NCI-H1048 (cell line): ENCODE measurements at places on chromosomes 12 and 14.

DNA sequence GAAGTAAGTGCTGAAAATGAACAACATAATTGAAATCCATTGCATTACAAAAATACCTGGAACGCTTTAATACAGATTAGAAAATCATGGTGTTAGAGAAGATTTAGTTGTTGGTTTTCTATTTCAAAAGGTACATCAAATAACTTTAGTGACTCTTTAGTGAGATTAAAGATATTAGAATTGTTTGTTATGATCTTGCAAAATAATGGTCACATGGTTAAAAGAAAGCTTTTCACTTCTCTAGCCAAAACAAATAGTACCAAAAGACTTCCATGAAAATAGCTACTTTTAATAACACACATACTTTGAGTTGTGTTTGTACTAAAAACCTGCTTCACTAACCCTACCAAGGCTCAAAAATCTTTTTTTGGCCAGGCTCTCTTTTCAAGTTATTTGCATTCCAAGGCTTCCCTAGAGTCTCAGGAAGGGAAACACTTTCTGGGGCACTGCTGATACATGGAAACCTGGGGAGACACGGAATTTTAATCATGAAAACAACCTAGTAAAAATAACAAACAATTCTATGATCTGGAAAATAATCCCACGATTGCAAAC, at the start of gene SLCO1A2:
Gene SLCO1A2 (minus strand): TSS at position 147 of the 555 bp plus-strand sequence. CDS start 270 bp downstream, outside the sequence.
- DNase-seq = no peak

- DNase-seq = no peak
Measured at GRCh38 chr14:54974788-54975414, 52.0 kb downstream of the WDHD1 start.

DNA sequence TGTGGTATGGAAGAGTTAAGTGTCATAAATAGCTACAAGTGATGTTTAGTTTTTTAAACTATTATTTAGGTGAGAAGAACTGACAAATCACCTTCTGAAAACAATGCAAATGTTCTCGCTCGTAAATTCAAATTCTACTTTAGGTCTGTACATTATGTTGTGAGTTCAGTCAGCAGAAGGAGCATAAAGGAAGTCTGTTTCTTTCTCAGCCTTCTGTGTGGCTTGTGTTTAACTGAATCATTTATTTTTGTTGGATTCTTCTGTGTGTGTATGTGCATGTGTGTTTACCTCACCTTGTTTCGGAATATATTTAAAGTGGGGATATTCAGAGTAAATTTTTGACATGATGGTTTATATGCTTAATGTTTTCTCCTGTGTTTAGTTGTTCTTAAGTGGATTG, 285.9 kb downstream of the TMTC2 start:
- DNase-seq = no peak

DNA sequence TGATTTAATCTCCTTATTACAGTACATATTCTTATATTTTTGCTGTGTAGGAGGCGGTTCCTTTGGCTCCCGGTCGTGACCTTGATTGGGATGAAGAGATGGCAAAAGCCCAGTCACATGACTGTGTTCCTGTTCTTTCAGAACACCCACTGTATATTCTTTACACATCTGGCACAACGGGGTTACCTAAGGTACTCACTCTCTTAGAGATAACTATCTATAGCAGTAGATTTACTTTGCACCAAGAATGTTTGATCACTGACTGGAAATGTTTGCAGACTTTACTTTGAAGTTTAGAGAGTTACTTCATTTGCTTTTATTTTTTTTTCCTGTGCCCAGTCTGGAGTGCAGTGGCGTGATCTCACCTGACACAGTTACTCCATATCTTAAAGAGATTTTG, 65.2 kb downstream of the ACSS3 start:
- no peak for DNase-seq

GRCh38 chr12:72075891-72076557, 137.4 kb downstream of the TPH2 start:
- DNase-seq = no peak

- no peak for DNase-seq
Measured at GRCh38 chr12:24909667-24910066, 39.2 kb downstream of the BCAT1 start.

- no peak for DNase-seq
Measured at GRCh38 chr14:104562606-104563005, 17.0 kb upstream of the C14orf180 start.

- no peak for DNase-seq
Measured at GRCh38 chr12:97184127-97184773, 277.2 kb downstream of the NEDD1 start.

GRCh38 chr14:23602181-23603095, 23.8 kb upstream of the JPH4 start:
- no peak for DNase-seq

GRCh38 chr12:19957308-19958125, 410.8 kb upstream of the PDE3A start:
- DNase-seq = no peak

DNA sequence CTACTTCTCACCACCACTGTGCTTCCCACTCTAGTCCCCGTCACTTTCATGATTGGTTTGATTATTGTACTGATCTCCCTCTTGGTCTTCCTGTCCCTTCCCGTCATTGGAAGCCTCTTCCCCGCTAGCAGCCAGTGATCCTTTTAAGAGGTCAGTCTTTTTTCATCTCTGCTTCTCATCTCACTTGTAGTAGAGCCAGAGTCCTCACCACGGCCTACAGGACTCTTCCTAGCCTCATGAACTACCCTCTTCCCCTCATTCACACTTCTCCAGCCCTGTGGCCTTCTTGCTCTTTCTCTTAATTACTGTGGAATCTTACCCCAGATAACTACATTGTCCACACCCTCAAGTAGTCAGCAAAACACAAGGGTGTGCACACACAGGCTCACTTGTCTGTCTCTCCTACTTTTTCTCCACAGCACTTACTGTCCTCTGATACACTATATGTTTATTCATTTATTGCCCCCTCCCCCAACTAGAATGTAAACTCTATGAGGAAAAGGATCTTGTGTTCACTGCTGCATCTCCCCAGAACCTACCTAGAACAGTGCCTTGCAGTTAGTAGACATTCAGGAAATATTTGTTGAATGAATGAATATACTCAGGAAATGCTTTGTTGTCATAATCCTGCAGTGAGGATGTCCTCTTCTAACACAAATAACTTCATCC, 66.3 kb downstream of the CKB start:
- DNase-seq = no peak

DNA sequence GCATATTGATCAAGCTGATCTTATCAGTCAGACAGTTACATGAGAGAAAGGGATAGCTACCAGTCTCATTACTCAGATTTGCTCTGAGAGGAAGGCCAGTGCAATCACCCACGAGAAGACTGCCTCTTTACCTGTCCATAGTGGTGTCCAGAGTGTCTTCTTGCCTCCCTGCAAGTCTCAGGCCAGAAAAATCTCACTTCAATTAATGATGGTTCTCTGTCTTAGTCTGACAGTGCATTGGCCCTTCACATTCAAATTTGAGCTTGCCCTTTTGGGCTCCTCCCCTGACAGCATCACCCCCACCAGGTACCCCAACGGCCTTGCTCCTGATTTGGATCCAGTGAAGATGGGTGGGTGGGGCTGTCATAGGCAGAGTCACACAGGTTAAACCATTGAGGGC, at the start of gene AICDA:
Gene AICDA (minus strand): TSS at position 231 of the 400 bp plus-strand sequence. CDS start 92 bp downstream, at position 139.
- no peak for DNase-seq

DNA sequence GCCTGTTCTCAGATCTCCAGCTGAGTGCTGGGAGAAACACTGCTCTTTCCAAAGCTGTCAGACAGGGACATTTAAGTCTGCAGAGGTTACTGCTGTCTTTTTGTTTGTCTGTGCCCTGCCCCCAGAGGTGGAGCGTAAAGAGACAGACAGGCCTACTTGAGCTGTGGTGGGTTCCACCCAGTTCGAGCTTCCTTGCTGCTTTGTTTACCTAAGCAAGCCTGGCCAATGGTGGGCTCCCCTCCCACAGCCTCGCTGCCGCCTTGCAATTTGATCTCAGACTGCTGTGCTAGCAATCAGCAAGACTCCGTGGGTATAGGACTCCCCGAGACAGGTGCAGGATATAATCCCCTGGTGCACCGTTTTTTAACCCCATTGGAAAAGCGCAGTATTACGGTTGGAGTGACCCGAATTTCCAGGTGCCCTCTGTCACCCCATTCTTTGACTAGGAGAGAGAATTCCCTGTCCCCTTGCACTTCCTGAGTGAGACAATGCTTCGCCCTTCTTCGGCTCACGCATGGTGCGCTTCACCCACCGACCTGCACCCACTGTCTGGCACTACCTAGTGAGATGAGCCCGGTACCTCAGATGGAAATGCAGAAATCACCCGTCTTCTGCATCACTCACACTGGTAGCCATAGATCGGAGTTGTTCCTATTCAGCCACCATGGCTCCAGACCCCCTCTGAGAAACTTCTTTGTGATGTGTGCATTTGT, 650.3 kb upstream of the ALG10B start:
- no peak for DNase-seq

DNA sequence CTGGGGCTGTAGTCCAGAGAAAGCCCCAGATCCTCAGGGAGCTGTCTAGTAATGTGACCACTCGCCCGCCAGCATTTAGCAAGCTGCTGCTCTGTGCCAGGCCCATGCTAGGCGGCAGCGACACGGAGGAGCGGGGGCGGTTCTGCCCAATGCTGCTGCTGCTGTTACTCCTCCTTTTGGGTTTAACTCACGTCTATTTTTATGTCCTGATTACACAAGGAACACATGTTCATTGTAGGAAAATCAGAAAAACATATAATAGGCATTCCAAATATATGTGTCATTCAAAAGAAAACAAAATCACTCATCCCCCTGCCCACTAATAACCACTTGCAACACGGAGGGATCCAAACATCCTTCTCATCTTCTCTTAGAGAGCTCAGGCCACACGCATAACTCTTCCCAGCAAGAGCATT, 30.4 kb downstream of the CCDC92 start:
- DNase-seq = no peak

DNA sequence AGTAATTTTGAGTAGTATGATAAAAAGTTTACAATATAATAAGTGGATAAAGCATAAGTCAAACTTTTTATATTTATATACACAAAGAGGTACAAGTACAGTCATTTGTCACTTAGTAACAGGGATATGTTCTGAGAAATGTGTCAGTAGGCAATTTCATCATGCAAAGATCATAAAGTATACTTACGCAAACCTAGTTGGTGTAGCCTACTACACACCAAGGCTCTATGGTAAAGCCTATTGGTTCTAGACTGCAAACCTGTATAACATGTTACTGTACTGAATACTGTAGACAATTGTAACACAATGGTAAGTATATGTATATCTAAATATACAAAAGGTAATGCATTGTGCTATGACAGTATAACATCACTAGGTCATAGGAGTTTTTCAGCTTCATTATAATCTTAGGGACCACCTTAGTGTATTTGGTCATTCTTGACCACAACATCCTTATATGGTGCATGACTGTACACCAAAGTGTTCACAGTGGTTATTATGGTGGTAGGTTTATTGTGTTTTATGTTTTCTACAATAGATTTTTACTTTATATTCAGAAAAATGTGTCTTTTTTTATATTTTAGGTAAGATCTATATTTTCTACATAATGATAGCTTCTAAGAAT, 14.9 kb upstream of the SCFD1 start:
- DNase-seq = no peak

- DNase-seq = no peak
Measured at GRCh38 chr12:69118516-69118915, 120.9 kb upstream of the CPSF6 start.

DNA sequence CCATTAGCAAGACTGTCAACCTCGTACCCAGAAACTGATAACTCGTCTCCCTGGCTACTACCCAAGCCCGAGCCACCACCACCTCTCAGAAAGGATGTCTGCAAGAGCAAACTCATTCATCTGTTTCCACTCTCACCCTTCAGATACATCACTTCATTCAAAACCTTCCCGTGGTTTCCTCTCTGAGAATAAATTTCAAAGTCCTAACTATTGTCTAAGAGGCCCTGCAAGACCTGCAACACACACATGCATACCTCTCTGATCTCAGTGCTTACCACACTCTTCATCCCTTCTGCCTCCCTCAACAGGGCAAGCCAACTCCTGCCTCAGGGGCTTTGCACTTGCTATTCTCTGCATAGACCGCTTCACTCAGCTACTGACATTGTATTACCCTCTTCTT, 40.6 kb downstream of the PPP1R13B start:
- DNase-seq = no peak

- DNase-seq = no peak
Measured at GRCh38 chr12:59828521-59828920, 232.7 kb downstream of the SLC16A7 start.

DNA sequence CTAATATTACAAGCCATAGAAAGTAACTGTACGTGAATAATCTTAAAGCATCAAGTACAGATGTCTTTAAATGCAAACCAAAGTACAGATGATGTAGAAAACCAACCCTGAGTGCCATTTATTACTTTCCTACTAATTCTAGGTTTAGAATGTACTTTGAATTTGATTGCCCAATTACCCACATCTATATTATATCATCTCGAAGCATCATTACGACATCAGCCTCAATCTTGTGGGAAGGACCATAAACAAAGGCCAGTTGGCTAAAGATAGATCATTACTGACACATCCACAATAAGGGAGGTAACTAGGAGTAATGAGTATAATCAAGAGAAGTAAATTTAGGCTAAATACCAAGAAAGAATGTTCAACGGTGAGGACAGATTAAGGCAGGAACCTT, 478.9 kb downstream of the BCAT1 start:
- no peak for DNase-seq

DNA sequence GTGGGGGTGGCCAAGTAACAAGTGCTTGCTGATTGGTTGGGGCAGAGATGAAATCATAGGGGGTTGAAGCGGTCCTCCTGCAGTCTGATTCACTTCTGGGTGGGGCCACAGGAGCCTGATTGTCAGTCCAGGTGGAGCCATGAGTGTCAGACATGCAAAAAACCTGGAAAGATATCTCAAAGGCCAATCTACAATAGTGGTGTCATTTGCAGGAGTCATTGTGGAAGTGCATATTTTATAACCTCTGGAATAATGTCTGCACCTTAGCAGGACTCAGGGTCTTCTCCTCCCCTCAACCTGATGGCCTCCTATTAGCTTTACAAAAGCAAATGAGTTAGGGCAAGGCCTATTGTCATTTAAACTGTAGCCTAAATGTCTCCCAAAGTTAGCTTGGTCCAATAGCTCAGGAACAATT, 241.4 kb downstream of the NUAK1 start:
- DNase-seq = no peak

DNA sequence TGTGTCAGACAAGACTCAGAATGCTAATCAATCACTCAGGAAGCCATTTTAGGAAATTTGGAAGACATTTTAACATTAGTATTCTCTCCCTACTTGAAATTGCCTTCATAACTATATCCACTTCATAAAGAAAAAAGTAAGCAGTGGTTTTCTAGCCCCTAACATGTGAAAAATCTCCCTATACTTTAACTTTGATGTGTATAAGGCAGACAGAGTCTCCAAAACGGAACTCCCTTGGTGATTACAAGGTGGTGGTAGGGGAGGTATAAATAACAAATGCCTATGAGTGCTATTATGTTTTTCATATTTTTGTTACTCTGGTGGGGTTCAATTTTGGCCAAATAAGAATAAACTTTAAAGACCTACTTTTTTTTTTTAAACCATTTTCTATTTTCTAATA, 300.3 kb downstream of the BTG1 start:
- no peak for DNase-seq

- no peak for DNase-seq
Measured at GRCh38 chr12:67327466-67327865, 58.3 kb downstream of the CAND1 start.
